ENCODE measurements at places on chromosomes 2 and 18.
A peak's percentile ranks its signal among the peaks of the same experiment; 100 is the strongest.

GRCh38 chr18:46754661-46755292, 2.1 kb downstream of the ST8SIA5 start:
- DNase-seq = peak; percentile 96

DNA sequence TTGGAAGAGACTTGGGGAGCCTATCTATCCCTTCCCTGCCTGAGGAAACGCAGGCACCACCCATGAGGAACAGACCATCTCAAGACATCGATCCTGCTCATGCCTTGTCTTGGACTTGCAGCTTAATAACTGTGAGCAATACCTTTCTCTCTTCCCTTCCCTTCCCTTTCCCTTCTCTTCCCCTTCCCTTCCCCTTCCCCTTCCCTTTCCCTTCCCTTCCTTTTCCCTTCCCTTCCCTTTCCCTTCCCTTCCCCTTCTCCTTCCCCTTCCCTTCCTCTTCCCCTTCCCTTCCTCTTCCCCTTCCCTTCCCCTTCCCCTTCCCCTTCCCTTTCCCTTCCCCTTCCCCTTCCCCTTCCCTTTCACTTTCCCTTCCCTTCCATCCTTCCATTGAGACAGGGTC, 650.7 kb upstream of the SOX11 start:
- DNase-seq = no peak

DNA sequence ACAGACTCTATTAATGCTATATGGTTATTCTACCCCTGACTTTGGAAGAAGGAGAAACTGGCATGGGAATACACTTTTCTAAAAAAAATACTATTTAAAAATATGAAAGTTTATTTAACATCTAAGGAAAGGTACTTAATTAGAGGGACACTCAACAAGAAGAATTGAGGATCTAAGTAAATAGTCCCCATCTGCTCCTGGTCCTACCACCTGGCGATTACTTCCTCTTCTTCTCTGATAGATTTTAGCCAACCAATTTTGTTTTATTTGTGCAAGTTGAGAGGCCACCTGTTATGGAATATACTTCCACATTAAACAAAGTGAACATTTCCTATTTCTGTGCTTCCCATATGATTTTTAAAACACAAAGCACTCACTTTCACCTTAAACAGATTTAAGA, 111.7 kb downstream of the BCL2 start:
- DNase-seq = no peak

DNA sequence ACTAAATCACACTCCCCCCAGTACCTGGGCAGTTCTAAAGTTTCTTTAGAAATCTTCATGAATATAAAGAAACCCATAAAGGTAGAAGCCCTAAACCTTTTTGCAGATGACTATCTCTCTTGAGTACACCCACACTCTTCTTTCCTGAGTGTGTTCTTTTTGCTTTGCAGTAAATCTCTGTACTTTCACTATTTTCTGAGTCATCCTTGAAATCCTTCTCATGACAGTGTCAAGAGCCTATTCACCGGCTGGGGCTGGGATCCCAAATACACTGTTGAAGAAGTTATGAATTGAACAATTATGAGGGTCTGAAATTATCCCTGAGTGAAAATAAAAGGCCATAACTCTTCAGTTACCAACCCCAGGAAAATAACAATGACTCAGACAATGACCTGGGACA, 133.9 kb upstream of the CCDC195 start:
- DNase-seq = no peak

DNA sequence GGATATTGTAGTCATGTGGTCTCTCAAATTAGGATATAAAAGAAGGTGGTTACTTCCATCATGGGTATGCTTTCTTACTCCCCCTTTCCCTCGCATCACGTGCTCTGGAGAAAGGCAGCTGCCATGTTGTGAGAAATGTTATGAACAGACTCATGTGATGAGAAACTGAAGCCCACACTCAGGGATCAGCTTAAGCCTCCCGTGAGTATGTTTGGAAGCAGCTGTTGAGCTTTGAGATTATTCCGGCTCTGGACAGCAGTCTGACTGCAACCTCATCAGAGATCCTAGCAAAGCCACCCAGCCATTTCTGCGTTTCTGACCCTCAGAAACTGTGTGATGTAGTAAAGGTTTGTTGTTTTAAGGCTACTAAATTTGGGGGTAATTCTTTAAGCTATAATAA, 700.1 kb downstream of the ADCYAP1 start:
- DNase-seq = no peak

DNA sequence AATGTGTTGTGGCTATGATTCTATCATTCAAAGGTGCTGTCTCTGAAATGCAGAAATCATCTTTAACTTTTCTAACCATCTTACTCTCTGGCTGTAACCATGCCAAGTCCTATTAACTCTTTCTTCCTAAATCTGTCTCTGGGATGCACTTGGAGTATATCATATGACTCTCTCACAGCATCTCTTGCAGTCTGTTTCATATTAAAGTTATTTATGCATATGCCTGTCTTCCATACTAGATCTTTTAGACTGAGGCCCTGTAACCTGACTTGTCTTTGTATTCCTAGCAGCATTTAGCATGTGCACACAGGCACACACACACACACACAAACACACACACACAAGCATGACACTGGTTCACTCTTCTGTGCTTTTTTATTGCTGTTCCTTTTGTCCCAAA, 320.6 kb downstream of the ETAA1 start:
- DNase-seq = no peak

GRCh38 chr2:204989877-204990276, 444.6 kb downstream of the PARD3B start:
- no peak for DNase-seq

GRCh38 chr2:166494140-166494624, at the start of gene SCN7A:
Gene SCN7A, minus strand, starts transcription at chr2:166494249. Its CDS starts 16,553 bp downstream, at chr2:166477696.
- no peak for DNase-seq

GRCh38 chr2:189534854-189535832, 45.4 kb downstream of the SLC40A1 start:
- DNase-seq = no peak

DNA sequence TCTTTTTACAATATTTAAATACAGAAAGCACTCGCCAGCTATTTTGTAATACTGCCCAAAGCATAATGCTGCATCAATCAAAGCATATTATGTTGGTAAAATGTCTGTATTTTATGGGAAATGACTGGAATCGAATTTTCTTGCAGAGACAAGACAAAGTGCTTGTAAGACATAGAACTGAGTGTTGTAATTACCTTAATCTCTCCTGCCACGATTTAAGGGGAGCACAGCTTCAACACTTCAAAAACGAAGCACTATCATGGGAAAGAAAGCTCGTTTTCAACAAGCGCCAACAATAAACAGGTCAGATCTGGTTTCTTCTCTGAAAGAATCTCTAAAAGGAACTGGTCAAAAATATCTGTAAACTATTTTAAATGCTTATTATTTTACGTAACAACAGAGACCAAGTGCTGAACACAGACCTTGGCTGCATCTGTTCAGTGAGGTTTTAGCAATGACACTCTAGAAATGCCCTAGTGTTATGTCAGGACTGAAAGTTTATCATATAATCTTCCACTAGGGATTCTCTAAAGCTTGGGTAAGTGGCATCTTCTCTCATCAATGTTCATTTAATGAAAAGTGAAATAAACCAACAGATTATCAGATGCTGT, 19.0 kb downstream of the RND3 start:
- no peak for DNase-seq

- DNase-seq = no peak
These were observed 13.1 kb downstream of the KDM3A start for GRCh38 chr2:86454238-86454637.

DNA sequence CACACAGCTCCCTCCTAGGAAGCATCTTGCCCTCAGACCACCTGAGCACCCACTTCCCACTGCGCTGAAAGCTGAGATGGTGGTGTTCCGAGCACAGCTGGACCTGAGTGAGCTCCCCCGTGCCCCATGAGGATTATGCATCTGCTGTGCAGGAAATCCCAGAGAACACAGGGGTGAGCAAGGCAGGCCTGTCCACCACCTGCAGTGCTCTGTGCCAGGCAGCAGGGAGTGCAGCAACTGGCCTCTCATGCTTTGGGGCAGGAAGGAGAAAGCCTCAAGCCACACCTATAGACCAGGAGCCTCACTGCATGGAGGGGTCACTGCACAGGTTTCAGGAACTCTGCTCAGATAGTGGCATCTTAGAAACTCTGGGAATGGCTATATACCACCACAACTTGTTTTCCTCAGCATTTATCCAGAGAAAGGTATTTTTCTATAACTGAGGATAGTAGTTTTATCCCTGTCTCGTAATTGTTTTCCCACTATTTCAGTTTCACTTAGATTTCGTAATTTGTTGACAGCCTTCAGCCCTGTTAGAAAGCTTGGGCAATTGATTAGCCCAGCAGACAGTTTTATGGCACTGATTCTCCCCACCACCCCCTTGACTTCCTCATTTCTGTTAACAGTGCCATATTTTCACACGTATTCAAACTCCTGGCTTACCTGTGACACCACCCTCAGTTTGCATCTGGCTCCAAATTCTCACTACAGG, 144.3 kb upstream of the DAPL1 start:
- DNase-seq = no peak

DNA sequence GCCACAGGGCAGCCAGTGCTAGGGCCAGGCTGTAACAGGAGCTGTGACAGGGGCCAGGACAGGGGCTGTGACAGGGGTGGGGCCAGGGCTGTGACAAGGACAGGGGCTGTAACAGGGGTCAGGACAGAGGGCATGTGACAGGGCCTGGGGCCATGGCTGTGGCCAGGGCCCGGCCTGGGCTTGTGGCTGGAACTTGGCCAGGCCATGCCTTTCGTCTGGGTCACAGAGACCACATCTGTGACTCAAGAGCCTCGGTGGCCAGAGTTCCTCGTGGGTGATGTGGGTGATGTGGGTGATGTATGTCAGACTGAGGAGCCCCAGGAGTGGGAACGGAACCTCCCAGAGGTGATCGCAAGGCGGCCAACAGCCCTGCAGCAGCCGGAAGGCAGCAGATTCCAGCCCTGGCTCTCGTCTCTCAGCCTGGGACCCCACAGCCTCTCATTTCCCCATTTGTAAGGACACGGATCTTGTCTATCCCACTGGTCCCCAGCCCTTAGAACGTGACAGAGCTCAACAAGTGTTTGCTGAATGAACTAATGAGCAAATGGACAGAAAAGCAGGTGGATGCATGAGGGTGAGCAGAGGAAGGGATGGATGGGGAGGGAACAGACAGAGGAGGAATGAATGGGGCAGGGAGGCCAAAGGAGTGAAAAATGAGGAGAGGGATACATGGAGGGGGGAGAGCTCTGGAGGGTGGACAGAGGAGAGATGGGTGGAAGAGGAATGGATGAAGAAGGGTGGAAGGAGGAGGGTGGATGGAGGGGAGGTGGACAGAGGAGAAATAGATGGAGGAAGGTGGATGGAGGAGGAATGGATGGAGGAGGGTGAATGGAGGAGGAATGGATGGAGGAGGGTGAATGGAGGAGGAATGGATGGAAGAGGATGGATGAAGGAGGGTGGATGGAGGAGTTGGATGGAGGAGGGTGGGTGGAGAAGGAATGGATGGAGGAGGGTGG, 17.3 kb downstream of the ESPNL start:
- DNase-seq = no peak

DNA sequence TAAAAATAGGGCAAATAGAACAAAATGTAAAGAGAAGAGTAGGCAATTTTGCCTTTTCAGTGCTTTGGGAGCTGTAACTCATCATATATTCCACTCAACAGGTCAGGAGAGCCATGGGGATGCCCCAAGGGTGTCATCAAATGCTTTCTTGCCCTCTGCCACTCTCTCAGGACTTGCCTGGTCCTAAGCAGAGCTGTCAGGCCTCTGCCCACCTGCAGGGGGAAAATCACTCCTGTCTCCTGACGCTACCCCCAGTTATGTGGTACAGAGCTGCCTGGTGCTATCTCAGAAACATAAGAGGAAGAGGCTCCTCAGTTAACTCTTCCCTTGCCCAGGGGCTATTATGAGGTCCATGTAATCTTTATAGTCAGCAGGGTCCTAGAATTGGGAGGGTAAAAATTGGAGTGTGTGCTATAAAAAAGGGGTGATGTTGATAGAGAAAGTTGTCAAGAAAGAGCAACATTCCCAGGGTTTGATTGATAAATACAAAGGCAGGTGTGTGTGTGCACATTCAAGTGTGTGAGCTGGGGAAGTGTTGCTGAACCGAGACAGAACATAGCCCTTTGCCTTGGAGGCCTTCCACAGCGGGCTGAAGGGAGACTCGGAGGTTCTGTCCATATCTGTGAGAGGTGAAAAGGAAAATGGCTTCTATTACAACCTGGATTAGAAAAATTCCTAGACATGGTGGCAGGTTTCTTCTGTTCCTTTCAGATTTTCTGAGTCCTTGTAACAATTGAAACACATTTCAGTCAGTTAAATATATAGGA, 25.4 kb downstream of the PTPRM start:
- DNase-seq = no peak

- DNase-seq = peak; percentile 58
These were observed 2.1 kb downstream of the ZNF532 start for GRCh38 chr18:58866773-58867150.

- DNase-seq = no peak
These were observed 19.0 kb downstream of the ACVR2A start for GRCh38 chr2:147863835-147864234.

- DNase-seq = no peak
These were observed 308.7 kb upstream of the SALL3 start for GRCh38 chr18:78670778-78671391.

Measured in G401 (cell line).